ENCODE measurements at places on chromosomes 7 and 10.
A peak's percentile ranks its signal among the peaks of the same experiment; 100 is the strongest.

DNA sequence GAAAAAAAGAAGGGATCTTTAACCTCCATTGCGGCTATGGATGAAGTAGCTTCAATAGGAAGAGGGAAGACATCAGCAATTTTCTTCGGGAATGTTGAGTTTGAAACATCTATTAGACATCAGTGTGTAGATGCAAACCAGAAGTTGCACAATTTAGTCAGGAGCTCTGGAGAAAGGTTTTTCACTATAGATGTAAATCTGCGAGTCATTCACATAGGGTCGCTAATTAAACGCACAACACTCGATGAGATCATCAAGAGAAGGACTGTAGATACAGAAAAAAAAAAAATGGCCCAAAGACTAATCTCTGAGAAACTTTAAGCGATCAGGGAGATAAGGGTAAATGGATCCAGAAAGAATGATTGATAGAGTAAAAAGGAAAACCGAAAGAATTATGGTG, 61.7 kb upstream of the TES start:
- DNase-seq = no peak

- DNase-seq = no peak
These were observed 61.6 kb downstream of the CYP51A1 start for GRCh38 chr7:92072708-92073107.

DNA sequence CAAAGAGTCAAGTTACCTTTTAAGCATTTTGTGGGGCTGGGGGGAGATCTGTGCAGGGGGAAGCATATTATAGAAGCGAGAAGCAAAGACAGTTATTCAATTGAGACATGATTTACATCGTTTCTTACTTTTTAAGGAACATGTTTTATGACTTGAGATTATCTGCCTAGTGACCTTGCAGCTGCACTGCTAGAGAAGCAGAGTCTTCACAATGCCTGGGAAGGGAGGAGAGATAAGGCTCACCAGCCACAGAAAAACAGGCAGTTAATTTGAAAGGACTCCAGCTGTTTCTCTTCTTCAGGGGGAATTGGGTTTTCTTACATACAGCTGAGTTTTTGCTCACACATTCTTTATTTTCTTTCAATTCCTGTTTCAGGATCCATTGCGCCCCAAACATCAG, 31.0 kb downstream of the PHYH start:
- no peak for DNase-seq

DNA sequence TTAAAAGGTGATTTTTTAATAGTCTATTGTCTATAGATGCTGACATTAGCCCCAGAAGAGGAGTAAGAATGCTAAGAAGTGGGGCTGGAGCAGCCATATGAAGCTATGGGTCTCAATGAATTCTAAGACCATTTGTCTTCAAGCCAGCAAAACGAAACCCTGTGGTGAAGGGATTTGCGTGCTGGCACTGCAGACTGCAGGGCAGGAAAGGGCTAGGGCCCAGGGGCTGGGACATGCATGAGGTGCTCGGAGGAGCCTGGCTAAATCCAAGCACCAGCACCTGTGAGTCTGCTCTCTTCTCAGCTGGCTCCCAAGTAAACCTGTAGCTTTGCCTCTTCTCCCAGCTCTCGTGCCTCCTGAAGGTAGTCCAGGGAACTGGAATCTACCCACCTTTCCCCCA, 1.3 kb upstream of the NDST2 start:
- DNase-seq = no peak

DNA sequence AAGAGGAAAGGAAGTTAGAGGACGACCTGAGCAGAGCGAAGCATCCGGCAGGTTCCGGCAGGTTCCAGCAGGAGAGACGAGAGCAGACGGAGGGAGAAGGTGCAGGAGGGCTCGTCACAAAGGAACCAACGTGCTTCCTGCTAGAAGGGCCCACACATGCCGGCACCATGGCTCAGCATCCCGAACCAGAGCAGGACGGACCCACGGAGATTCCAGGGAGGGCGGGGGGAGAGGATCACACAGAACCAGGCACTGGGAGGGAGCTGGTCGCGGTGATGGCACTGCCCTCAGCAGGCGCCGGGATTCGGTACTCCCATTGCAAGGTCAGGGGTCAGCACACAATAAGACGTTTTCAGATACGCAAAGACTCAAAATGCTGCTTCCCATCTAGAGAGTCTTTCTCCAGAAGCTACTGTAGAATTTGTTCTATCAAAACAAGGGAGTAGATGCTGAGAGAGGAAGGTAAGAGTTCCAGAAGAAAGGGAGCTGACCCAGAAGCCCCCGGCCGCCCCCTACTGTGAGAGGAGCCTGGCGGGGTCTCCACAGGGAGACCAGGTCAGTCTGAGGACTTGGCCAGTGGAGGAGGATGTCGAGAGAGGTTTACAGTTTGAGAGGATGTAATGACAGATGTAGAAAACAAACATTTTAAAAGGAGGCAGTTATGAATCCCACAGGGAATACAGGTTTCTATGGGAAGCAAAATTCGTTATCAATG, 23.6 kb upstream of the PWWP2B start:
- peak; percentile 42 for DNase-seq

DNA sequence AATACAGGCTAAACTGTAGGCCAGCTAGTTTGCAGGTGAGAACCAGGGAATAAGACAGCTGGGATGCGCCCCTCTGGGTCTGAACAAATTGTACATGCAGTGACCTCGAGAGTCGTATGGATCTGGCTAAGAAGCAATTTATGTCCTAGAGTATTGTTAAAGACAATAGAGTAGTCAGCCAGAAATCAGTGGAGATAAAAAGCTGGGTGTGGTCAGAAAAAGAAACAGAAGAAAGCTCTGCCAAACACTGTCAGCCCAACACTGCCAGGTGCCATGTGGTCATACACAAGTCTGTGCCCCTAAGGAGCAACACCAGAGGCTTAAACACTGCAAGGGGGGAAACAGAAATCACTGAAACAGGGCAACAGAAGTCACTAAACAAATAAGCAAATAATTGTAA, 62.2 kb downstream of the CNOT4 start:
- DNase-seq = no peak

DNA sequence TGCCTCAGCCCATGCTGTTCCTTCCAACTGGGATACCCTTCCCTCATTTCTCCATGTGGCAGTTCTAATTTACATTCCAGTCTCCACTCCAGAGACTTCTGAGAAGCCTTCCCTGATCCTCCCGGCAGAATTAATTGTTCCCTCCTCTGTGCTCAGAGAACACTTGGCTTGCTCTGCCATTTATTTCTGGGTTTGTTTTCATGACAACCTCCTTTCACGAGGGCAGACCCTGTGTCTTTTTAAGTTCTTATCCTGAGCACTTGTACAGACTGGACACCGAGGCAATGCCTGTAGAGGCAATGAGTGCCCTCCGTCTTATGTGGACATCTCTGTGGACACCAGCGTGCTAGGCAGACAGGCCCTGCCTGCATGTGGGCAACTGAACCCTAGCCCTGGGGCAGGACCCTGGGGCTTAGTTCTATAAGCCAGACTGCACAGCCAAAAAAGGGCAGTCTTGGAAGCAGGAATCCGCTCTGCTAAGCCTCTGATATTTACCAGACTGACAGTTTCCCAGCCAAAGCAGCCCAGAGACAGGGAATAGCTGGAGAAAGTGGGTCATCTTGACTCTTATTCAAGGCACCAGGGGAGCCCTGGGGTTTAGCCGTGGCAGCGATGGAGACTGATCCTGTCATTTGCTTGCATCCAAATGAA, 474.0 kb downstream of the RPS24 start:
- DNase-seq = no peak

GRCh38 chr7:158728911-158729645, 24.5 kb upstream of the NCAPG2 start:
- DNase-seq = no peak

DNA sequence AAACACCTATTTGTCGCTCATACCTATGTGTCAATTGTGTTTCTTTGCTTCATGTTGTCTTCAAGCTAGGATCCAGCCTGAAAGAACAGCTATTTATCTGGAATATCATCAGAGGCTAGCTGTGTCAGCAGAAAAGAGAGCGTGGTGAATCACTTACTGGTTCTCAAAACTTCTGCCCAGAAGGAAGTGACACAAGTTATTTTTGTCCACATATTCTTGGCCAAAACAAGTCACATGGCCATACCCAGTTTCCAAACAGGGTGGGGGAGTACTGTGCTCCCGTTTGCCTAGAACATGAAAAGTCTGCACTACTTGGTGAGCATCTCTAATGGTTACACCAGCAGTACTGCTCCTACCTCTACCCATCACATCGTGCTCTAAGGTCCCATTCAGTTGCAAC, 160.9 kb upstream of the CSTF2T start:
- no peak for DNase-seq

DNA sequence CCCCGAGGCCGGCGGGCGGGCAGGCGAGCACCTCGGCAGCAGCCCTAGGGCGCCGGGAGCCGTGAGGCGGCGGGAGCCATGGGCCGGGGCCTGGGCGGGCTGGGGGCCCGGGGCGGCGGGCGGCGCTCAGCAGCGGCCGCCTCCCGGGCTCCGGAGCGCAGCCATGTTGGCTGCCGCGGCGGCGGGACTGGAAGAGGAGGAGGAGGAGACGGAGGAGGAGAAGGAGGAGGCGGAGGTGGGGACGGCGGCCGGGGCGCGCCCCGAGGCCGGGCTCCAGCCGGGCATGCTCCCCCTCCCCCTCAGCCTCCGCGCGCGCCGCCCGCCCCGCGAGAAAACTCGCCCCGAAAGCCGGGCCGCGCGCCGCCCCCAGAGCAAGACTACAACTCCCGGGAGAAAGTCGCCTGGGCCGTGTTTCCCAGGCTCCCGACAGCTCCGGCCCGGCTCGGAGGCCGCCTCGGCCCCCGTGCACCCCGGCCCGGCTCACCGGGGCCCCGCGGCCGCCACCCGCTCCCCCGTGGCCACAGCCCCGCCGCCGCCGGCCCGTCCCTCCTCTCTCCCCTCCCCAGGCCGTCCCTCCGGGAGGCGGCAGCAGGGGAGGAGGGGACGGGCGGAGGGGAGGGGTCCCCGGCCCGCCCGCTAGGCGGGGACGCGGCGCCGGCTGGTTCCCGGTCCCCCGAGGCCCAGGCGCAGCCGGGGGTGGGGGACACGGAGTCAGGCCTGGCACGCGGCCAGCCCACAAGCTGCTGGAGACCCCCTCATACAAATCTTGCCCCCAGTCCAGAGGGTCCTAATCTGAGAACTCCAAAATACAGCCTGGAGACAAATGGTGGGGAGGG, at the start of gene DLG5:
DLG5 (minus strand) TSS at position 190 of the 836 bp plus-strand sequence. CDS start 235 bp downstream, outside the sequence.
- no peak for DNase-seq

DNA sequence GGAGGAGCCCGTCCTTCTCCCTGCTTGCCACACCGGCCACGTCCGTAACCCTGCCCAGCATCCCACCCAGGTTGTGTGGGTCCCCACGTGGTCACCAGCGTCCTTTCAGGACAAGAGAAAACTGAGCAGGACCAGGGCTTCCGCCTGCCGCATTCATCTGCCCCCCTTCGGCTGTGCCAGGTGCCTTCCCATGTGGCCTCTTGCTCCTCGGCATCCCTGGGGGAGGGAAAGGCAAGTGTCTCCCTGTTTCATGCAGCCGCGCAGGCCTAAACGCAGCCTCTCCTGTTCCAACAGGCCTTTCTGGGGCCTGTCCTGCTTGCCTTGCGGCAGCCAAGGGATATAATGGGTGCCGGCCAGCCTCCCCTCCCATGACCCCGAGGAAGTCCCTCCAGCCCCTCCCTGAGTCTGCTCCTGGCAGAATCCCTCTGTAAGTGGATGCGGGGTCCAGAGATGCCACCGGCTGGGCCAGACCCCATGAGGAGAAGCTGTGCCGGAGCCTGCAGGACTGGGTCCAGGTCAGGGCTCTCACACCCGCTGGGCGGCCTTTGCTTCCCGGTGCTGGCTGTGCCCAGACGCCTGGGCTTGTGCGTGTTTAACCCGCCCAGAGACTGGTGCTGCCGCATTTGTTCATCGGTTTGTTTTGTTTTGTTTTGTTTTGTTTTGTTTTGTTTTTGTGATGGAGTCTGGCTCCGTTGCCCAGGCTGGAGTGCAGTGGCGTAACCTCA, 23.1 kb downstream of the SHH start:
- no peak for DNase-seq

Measured in RWPE2 (cell line).